CD4-positive, alpha-beta T cell treated with Interferon alpha-2 for 1 hour (primary cell): ENCODE measurements at places on chromosomes 13 and 19.

- DNase-seq, result no peak
These were observed 16.1 kb downstream of the SHC2 start for GRCh38 chr19:444677-445210.

DNA sequence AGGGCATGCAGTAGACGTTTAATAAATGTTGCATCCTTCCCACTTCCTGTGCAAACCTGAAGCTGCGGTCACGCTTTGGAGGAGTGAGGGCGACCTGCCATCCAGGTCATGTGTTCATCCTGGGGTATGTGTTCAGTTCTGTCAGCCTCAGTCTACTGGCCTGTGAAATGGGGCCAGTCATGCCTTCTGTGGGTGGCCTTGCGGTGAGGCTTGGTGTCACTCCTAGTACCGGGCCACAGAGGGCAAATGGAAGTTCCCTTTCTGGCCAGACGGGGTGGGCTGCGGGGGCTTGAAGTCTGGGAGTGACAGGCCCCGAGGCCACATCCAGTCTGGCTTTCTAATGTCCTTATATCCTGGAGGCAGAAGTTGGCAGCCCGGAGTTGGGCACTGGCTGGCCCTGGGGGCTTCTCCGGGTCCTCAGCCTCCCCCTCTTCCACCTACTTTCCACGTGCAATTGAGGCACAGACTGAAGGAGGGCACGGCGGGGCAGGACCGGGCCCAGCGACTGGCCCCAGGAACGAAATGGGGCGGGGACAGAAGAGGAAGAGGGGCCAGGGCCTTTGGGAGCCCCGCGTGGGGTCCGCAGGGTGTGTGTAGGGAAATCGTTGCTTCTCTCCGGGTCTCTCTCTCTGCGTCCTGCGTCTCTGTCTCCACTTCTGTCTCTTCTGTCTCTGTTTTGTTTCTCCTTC, 11.1 kb downstream of the PDE4A start:
- DNase-seq, result peak; percentile 68

DNA sequence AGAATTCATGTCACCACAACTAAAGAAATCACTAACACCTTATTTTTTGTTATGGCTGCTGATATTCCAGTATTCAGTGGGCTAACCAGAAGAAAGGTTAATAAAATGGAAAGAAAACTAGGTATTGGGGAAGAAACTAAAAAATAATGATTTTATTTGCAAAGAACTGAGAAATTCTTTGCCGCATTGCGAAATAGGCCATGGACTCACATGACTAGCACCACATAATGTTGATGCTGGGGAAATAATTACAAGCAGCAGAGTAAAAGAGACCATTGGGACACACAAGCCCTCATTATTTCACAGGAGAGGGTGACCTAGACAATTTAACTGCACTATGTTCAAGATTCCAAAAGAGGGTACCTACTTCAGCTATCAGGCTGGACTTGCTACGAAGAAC, 1411.5 kb downstream of the SLITRK5 start:
- DNase-seq, result no peak

GRCh38 chr13:113145496-113145895, 13.0 kb upstream of the PROZ start:
- no peak for DNase-seq

DNA sequence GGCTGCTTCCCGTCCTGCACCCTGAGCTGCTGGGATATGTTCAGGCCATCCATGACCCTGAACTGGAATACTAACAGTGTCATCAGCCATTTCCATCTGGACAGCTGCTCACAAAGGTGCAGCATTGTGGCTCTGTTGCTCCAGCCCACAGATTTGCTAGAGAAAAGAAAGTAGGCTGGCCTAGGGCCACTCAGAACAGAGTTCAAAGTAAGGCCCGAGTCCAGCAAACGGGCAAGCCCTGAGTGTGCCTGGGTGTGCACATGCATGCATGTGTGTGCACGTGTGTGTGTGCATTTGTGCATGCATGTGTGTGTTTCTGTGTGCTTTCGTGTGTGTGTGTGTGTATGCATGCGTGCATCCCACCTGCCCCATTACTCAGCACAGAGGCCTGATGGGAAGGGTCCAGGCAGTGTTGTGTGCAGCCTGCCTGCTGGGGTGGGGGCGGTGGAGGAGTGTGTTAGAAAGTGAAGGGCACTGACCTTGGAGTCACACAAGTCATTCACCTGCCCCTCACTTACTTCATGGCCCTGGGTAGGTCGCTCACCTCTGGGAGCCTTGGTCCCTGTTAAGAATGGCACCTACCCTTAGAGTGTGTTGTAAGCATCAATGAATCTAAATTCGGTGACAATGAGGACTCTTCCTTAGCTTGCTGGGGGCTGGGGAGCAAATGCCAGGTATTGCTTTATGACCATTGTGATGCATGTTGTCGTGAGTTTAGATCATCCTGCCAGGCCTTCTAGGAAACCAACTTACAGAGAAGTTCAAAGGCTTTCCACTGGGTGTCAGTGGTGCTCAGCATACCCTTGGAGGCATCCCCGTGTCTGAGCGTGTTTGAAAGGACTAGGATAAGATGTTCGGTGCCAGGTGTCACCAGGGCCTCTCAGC, 53.2 kb downstream of the GPR12 start:
- DNase-seq, result peak; percentile 14

- no peak for DNase-seq
These were observed 512.3 kb upstream of the PCDH9 start for GRCh38 chr13:67742478-67742877.

GRCh38 chr13:22961835-22962537, 218.8 kb upstream of the SGCG start:
- no peak for DNase-seq

- no peak for DNase-seq
These were observed 200.8 kb downstream of the RGCC start for GRCh38 chr13:41658057-41658661.

DNA sequence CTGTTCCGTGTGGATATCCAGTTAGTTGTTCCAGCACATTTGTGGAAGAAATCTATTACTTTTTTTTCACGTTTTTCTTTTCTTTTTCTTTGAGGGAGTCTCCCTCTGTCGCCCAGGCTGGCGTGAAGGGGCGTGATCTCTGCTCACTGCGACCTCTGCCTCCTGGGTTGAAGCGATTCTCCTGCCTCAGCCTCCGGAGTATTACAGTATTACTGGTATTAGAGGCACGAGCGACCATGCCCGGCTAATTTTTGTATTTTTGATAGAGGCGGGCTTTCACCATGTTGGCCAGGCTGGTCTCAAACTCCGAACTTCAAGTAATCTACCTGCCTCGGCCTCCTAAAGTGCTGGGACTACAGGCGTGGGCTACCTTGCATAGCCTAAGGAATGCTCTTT, 43.6 kb downstream of the ZNF611 start:
- DNase-seq, result no peak

- DNase-seq, result no peak
These were observed at the start of gene PPP1R12C for GRCh38 chr19:55116859-55117662. Gene PPP1R12C (minus strand): TSS chr19:55117637. CDS start chr19:55117543, 94 bp downstream.

- DNase-seq, result no peak
These were observed 393.7 kb downstream of the FOXO1 start for GRCh38 chr13:40272776-40273139.

- DNase-seq, result peak; percentile 87
These were observed 97.0 kb downstream of the INSR start for GRCh38 chr19:7197119-7197759.
